ENCODE measurements at places on chromosomes 5 and 9.

GRCh38 chr5:116564312-116564711, 10.3 kb downstream of the SEMA6A start:
- DNase-seq = no peak

DNA sequence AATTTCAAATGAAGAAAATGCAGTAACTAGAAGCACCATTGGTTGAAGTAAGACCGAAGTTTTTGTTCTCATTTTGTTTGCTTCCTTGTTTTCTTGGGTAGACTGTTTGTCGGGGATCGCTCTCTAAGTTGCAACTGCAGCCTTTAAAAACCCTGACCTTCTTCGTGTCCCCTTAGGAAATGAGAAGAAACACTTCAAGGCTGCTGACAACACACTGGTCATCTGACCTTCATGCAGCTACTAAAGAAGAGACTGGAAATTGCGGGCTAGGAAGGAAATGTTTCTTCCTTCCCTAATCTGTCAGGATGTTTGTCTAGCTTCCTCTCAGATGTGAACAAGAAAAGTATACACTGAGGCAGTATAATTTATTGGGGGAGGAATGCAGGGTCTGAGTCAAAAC, 50.7 kb upstream of the CHSY3 start:
- no peak for DNase-seq

DNA sequence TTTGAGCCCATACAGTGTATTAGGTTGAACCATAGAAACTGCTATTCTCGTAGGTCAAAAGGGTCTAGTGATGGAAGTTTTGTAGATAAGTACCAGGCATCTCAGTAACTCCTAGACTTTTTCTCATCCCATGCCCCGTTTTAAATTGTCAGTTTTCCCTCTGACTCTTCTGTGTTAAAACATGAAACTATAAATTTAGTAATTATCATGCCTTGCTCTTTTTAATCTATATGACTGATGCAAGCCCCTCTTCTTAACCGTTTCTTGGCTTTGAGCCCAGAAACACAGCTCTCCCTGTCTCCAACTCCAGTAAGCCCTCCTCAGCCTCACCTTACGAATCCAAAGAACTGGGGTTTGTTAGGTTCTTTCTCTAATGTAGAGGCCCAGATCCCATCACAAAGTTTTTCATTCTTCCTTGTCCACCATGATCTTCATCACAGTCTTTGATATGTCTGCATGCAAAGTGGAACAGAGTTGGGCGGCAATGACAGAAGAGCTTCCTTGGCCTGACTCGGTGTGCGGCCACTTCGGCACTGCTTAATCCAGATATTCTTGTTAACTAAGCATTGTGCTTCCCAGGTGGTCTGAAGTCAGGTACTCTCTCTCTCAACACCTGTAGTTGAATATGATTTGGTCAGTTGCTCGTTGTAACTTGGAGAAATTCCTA, 21.1 kb downstream of the RGMB start:
- no peak for DNase-seq

DNA sequence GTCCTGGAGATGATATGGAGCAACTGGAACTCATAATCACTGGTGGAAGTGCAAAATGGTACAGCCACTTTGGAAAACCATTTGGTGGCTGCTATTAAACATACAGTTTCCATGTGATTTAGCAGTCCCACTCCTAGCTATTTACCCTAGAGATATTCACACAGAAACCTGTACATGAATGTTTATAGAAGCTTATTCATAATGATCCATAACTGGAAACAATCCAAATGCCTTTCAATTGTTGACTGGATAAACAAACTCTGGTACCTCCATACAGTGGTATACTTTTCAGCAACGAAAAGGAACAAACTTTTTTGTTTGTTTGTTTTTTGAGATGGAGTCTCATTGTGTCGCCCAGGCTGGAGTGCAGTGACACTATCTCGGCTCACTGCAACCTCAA, 47.7 kb upstream of the RASGRF2 start:
- no peak for DNase-seq

DNA sequence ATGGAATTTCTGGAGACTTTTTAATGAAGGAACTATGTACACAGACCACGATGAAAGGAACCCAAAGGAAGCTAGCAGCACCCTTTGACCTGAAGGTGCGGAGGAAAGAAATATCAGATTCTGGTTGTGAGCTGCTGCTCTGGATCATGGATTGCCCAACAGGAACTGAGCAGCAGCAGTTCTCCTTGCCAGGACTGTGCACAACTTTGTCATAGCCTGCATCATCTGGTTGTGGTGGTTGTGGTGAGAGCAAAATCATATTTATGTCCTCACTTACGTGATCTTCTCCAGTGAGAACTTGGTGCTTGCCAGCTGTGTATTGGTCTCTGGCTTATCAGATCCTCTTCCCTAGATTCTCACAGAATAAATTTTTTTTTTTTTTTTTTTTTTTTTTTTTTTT, 70.7 kb upstream of the LPAR1 start:
- no peak for DNase-seq
